ENCODE measurements at places on chromosomes 11 and 22. TPM values are rescaled to one million over a fixed set of nuclear protein-coding genes. Genes with fewer than 3 reads are reported as not detected.

The KDM2A gene
- total RNA-seq, result 43.1 TPM

The NXPE1 gene
- total RNA-seq, result not detected

The ZFPL1 gene
- total RNA-seq, result 64.6 TPM

The POLR3H gene
- total RNA-seq, result 15.4 TPM

The NDUFC2 gene
- total RNA-seq, result 59.3 TPM

The CYTH4 gene
- total RNA-seq, result under 0.01 TPM

The DCHS1 gene
- total RNA-seq, result 0.21 TPM

The PRRG4 gene
- total RNA-seq, result 9.9 TPM

The CDC42EP2 gene
- total RNA-seq, result 6.0 TPM

The TMEM132A gene
- 22.6 TPM for total RNA-seq

The SOX10 gene
- not detected for total RNA-seq

All from nasal cavity respiratory epithelium epithelial cell of viscerocranial mucosa (primary cell).